ENCODE measurements at places on chromosomes 5 and 9.

DNA sequence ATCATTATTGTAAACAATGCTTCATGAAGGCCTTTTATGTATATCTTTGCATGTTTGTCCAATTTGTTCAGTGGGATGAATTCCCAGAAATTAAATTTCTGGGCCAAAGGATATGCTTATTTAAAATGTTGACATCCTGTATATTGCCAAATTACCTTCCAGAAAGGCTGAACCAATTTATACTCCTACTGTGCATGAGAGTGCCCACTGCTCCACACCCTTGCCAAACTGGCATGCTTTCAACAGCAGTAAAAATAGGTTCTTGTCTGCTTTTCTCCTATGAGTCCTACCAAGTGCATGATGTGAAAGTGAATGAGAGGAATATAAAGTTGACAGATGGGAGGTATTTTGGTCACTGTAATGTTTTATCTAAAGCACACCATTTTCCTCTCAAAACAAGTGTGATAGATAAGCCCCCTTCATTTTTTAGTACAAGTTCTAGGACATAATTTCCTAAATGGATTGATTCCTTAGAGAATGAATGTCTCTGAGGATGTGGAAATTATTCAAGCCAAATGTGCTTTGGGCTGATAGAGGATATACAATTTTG, 70.5 kb upstream of the ERBIN start:
- DNase-seq, result no peak

GRCh38 chr5:181221105-181221791, 1.8 kb upstream of the TRIM41 start:
- no peak for DNase-seq

GRCh38 chr5:19519448-19519847, 468.6 kb downstream of the CDH18 start:
- DNase-seq, result no peak

DNA sequence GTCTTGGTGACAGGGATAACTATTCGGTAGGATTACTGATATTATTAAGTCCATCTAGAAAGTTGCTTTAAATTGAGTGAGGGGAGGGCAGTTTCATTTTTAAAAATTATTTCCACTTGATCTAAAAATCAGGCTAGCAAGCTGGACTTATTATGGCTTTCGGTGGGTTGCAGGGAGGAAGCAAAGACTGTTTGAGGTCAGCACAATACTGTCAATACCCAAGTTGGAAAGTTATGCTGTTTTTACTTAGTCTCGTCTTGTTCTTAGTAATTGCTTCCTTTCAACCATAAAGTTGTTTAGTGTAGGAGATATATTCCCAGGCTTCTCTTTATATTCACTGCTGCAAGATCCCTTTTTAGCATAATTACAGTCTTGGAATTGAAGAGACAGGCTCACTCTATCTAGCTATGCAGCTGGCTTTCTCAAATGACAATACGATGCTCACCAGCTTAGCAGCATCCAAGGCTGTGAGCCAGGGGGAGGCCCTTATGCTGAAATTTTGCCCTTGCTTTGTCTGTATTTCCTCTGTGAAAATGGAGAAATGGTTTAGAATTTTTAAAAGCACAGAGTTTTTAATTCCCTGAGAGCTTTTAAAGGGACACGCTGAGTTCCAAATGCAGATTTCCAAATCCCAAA, 68.2 kb upstream of the APC start:
- DNase-seq, result no peak

- no peak for DNase-seq
These were observed 37.2 kb downstream of the GPBP1 start for GRCh38 chr5:57211039-57211438.

GRCh38 chr9:129365196-129365595, 187.1 kb upstream of the IER5L start:
- DNase-seq, result no peak

DNA sequence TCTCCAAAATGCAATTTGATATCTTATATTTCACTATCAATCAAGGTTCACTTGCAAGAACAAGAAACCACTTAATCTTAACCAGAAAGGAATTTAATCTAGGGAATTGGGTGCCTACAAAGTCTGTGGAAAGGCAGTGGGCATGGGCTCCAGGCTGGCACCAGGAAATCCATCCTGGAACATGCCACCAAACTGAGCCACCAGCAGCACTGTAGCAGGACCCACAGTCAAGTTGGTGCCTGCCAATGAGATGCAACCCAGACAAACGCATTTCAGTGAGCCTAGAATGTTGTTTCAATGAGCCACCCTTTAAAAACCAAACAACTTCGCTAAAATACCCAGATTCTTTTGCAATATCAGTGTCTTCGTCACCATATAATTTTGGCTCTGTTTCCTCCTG, 71.1 kb downstream of the PRKACG start:
- DNase-seq, result no peak

- DNase-seq, result no peak
These were observed 47.5 kb upstream of the CPLX2 start for GRCh38 chr5:175823731-175824525.

DNA sequence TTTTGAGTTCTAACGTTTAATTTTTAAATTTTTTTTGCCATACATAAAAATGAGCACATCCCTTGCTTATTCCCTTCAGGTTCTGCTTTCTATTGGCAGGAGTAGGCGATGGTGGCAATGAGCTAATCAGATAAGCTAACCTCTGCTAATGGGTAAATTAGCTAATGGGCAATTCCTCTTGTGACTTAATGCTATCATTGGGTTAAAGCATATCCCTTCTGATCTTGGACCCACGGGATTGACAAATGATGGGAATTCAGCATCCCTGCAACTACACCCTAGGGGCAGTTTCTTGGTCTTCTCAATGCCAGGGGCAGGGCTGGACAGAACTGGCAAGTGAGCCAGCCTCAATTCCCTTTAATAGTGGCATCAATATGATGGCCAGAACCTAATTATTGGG, 70.2 kb upstream of the IL12B start:
- no peak for DNase-seq

- no peak for DNase-seq
These were observed 79.1 kb upstream of the GPR151 start for GRCh38 chr5:146595088-146595487.

- no peak for DNase-seq
These were observed 60.6 kb downstream of the HSD17B3 start for GRCh38 chr9:96241391-96241809.

DNA sequence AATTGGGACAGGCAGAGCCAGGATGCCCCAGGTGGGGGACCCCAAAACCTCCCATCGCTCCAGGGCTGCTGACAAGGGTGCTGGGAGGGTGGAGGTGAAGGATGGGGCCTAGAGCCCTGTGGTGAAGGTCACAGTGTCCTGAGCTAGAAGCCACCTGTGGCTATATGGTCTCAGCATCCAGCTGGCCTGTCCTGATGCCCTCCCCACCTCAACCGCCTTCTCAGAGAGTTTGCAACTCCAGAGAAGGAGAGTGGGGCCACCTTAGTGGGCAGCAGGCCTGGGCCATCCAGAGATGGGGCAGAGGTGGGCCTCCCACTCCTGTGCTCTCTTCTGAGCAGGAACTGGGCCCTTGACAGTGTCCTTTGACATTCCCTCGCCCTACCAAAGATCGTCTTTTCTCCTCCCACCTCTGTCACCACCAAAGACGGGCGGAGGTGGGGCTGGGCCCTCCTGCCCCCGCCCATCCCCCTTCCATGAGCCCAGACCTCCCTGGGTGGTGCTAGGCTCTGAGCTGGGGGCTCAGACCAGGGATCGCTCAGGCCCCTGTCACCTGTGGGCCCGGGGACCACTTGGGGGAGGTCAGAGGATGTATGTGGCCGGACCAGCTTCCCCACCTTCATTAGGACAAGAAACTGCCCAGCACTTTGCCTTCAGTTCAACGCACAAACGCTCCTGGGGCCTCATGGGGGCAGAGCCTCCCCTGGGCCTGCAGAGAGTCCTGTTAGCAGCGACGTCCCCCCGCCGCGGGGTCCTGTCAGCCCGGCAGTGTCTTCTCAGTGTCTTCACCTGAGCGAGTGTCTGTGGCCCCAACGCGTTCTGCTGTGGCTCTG, 10.0 kb upstream of the DOLPP1 start:
- no peak for DNase-seq

DNA sequence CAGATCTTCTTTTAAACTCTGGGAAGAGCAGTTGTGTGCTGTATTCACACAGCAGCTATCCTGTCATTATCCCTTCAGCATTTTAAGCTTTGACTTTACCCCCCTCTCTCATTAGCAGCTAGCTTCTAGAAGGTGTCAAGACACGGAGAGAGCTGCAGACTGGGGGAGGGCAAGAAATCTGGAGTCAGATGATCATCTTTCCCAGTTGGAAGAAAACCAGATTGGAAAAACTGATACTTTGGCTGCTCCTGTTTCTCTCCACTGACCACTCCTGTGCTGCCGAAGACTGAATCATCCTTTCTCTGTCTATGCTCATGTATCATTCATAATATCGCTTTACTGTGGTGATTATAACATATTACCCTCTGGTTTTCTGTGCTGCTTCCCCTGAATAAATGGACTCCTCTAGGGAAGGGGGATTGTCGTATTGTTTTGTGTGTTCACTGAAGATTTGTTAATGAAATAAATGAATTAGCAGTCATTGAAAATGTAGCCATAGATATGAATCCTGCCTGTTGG, 75.1 kb downstream of the SH3GL2 start:
- no peak for DNase-seq

DNA sequence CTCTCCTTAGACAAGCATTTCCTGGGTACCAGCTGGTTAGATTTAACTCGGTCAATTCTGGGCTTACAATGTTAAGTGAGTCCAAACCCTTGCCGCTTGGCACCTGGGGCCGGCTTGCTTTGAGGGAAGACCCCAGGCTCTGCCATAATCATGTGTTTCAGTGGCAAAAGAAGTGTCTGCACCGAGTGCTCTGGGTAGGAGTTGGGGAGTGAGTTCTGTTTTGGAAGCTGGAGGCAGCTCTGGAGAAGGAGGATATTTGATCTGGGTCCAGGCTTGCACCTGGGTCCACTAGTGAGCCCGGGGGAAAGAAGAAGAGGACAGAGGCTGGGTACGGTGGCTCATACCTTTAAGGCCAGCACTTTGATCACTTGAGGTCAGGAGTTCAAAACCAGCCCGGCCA, 8.4 kb upstream of the OLFM1 start:
- DNase-seq, result no peak

All from stimulated activated CD4-positive, alpha-beta T cell treated with anti-CD3 and anti-CD28 coated beads, Interleukin-1b, Interleukin-23, amount 100 ng/mL, for 1 hour (primary cell).